Thymus (tissue), 14 donors: ENCODE measurements at places on chromosomes 12 and 14. TPM values are rescaled to one million over a fixed set of nuclear protein-coding genes. Genes with fewer than 3 reads are reported as not detected.

- peaks cover 4% of the 10 kb centered on the region for H3K4me1 ChIP-seq
- no peak overlapping the region for H3K27ac ChIP-seq
- no peaks in the 10 kb centered on the region for H3K27me3 ChIP-seq
- DNase-seq = no peak
These were observed 9.3 kb upstream of the ADSS1 start for GRCh38 chr14:104714681-104715080.

- no peaks in the 10 kb centered on the region for H3K36me3 ChIP-seq
- H3K27ac ChIP-seq = no peak overlapping the region
- no peak overlapping the region for H3K4me3 ChIP-seq
- H3K4me1 ChIP-seq = no peaks in the 10 kb centered on the region
- no peaks in the 10 kb centered on the region for H3K27me3 ChIP-seq
- DNase-seq = no peak
These were observed 602.9 kb downstream of the DIO2 start for GRCh38 chr14:79608446-79608845.

DNA sequence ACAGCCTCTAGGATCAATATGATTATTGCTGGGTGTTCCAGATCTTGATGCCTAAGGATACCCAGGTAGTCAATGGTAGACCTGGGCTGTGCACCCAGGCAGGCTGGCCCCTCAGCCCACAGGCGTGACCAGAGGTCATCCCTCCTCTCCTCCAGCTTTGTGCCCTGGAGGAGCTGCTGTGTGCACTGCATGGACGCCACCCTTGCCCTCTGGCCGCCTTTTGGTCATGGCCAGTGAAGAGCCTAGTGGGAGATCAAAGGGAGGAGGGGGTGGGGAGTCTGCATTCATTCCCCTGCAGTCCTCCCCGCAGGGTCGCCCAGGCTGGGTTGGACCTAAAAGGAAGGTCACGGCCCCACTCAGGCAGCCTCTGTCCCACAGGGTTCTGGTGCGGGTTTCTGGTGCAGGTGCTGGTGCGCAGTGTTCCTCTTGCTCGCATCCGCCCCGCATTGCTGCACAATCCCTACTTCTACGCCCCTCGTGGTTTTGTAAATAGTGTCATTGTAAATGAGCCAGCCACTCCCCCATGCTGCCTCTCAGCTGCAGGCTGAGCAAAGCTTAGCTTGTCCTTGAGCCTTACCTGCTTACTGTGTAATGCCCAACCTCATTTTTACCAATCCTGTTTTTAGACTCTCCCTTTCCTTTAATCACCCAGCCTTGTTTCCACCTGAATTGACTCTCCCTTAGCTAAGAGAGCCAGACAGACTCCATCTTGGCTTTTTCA, 55.3 kb downstream of the PSMA6 start:
- peaks cover 57% of the 10 kb centered on the region for H3K4me1 ChIP-seq
- DNase-seq = peak; percentile 70
- no peak overlapping the region for H3K4me3 ChIP-seq
- peak overlapping the region; percentile 63 for H3K27ac ChIP-seq
- H3K36me3 ChIP-seq = no peaks in the 10 kb centered on the region

DNA sequence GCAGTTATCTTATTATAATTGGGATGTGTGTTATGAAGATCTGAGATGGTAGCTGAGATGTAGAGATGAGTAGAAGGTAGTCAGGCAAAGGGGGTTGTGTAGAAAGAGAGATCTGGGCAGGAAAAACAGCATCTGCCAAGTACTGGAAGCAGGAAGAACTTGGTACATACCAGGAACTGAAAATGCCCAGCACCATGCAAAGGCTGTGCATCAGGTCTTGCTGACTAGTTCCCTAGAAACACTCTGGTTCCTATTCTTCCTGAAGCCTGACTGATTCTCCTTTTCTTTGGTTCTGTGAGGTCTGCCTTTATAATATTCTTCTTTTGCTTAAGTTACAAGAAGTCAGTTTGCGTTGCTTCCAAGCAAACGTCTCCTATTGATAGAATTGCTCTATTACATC, 6.7 kb upstream of the NFATC4 start:
- H3K27ac ChIP-seq = no peak overlapping the region
- no peak overlapping the region for H3K4me3 ChIP-seq
- DNase-seq = no peak
- H3K4me1 ChIP-seq = peaks cover 9% of the 10 kb centered on the region
- peaks cover 8% of the 10 kb centered on the region for H3K27me3 ChIP-seq
- no peaks in the 10 kb centered on the region for H3K36me3 ChIP-seq

DNA sequence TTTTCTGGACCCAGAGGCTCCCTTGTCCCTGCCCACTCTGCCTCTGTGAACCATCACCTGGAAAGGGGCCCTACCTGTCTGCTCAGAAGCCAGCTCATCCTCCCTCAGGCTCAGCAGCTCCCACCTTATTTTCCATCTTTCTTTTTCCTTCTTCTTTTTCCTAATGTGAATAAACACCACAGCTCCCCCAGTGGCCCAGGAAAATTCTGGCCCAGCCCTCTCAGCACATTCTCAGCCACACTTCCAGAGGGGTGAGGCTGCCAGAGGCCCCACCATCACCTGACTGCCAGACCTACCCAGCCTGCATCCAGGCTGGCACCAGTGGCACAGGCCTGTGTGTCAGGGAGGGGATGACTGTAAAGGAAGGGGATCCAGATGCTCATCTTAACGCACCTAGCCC, 23.0 kb downstream of the ZFHX2 start:
- H3K27me3 ChIP-seq = no peaks in the 10 kb centered on the region
- H3K27ac ChIP-seq = no peak overlapping the region
- H3K36me3 ChIP-seq = no peaks in the 10 kb centered on the region

DNA sequence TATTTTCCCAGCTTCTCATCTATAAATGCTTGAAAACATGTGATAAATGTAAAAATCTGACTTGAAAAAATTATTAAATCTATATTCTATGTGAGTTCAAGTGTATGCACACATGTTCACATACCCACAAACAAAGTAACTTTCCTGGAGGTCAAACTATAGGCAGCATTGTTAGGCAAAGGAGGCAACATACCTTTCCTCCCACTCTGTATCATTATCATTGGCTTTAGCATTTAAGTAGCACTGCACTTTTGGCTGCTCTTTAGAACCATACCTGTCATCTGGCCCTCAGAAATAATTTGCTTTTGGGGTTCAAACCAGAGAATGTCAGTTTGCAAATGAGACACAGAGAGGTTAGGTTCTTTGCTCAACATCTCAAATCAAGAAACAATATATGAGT, 102.4 kb upstream of the CCDC196 start:
- H3K36me3 ChIP-seq = no peaks in the 10 kb centered on the region
- H3K4me1 ChIP-seq = no peaks in the 10 kb centered on the region
- H3K27ac ChIP-seq = no peak overlapping the region
- H3K27me3 ChIP-seq = no peaks in the 10 kb centered on the region

DNA sequence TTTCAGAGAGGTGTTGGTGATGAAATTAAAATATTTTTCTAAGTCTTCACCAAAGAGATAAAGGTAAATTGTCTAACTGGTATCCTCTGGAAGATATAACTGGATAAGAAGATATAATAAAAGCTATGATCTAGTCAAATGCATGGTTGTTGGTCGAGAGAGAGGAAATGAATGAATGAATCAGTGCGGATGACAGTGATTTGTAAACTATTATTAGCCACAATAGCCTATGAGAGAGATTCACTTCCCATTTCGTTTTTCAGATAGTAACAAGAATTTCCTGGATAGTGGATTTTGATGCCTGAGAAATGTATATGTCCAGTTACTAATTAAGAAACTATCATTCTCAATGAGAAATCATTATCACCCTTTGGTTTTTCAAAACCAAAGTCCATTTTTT, 63.1 kb downstream of the HEATR5A start:
- H3K4me1 ChIP-seq = no peaks in the 10 kb centered on the region
- H3K36me3 ChIP-seq = no peaks in the 10 kb centered on the region
- no peak overlapping the region for H3K27ac ChIP-seq

GRCh38 chr12:121130866-121131373, 1.8 kb upstream of the P2RX7 start:
- no peak overlapping the region for H3K4me3 ChIP-seq
- no peaks in the 10 kb centered on the region for H3K36me3 ChIP-seq
- peaks cover 33% of the 10 kb centered on the region for H3K4me1 ChIP-seq
- no peak overlapping the region for H3K27ac ChIP-seq

- no peak overlapping the region for H3K4me3 ChIP-seq
- peaks cover 7% of the 10 kb centered on the region for H3K4me1 ChIP-seq
- H3K36me3 ChIP-seq = no peaks in the 10 kb centered on the region
- no peak overlapping the region for H3K27ac ChIP-seq
- no peak for DNase-seq
- no peaks in the 10 kb centered on the region for H3K27me3 ChIP-seq
These were observed 30.7 kb upstream of the MAP1LC3B2 start for GRCh38 chr12:116528498-116528897.

DNA sequence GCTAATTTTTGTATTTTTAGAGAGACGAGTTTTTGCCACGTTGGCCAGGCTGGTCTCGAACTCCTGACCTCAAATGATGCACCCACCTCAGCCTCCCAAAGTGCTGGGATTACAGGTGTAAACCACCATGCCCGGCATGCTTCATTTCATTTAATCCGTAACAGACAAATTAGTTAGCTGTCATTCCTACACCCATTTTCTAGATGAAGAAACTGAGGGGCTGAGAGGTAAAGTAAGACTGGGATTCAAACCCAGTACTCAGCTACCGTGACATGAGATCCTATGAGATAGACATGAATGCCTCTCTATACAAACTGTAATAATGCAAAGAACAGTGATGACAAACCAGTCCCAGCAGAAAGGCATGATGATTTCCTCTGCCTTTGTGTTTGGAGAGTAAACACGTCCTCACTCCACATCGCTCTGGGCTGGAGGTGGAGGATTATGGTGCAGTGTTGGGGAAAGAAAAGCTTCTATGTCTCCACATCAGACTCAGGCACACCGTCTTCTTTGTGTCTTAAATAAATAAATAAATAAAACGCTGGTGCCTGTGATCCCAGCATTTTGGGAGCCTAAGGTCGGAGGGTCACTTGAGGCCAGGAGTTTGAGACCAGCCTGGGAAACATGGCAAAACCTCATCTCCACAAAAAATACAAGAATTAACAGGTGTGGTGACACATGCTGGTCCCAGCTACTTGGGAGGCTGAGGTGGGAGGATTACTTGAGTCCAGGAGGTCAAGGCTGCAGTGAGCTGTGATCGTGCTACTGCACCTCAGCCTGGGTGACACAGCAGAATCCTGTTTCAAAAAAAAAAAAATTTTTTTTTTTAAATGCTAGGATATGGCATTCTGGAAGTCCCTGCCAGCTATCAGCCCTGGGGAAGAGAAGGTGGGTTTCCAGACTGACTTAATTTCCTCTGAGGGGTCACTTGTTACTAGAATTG, 10.5 kb downstream of the VSX2 start:
- peaks cover 2% of the 10 kb centered on the region for H3K4me1 ChIP-seq
- no peak for DNase-seq
- no peak overlapping the region for H3K4me3 ChIP-seq
- peaks cover 15% of the 10 kb centered on the region for H3K27me3 ChIP-seq

DNA sequence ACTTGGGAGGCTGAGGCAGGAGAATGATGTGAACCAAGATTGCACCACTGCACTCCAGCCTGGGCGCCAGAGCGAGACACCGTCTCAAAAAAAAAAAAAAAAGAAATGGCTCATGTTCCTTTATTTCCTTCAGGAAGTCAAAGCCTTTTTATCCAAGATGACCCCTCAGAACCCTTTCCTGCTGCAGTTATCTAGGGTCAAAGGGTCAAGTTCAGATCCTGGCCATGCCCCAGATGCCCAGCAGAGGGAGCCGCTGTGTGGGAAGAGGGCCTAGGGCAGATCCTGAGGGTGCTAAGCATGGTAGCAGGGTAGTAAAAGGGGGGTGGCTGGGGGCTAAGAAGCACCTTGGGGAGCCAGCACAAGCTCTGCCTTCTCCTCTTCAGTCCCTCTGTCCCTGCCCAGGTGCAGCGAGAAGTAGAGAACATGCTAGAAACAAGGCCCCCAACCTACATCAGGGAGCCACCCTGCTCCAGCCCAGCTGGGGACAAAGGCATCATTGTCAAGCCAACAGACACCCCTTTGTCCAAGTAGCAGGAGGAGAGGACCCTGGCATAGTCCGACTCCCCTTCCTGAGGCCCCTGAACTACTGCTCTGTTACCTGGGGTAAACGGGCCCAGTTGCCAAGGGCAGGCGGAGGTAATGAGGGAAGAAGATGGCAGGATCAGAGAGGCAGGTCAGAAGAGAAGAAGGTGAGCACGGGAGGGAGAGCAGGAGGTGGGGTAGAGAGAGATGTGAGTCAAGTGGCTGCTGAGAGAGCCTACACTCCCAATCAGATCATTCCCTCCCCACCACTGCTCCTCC, 6.5 kb downstream of the NFE2 start:
- H3K27ac ChIP-seq = no peak overlapping the region
- H3K27me3 ChIP-seq = peaks cover 6% of the 10 kb centered on the region
- H3K36me3 ChIP-seq = peaks cover 8% of the 10 kb centered on the region

- no peaks in the 10 kb centered on the region for H3K27me3 ChIP-seq
- DNase-seq = no peak
- no peaks in the 10 kb centered on the region for H3K36me3 ChIP-seq
- no peak overlapping the region for H3K4me3 ChIP-seq
These were observed 59.4 kb downstream of the SDR9C7 start for GRCh38 chr12:56874821-56875220.

DNA sequence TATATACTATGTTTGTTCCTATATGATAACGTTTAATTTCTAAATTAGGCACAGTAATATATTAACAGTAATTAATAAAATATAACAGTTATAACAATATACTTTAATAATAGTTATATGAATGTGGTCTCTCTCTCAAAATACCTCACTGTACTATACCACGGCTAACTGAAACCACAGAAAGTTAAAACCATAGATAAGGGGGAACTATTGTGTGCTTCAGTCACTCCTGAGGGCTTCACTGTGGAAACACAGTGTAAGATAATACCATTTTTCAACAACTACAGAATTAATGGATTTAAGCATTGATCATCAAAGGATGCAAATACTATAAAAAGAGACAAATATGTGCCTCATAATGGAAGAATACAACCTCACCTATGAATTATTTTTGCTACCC, 266.4 kb upstream of the RGS6 start:
- no peak overlapping the region for H3K4me3 ChIP-seq
- no peak for DNase-seq
- no peaks in the 10 kb centered on the region for H3K27me3 ChIP-seq
- no peak overlapping the region for H3K27ac ChIP-seq
- H3K36me3 ChIP-seq = peaks cover 13% of the 10 kb centered on the region

- no peak for DNase-seq
- no peaks in the 10 kb centered on the region for H3K27me3 ChIP-seq
- no peak overlapping the region for H3K27ac ChIP-seq
These were observed 128.9 kb upstream of the RTL1 start for GRCh38 chr14:101032433-101032832.

GRCh38 chr12:10673659-10674384, at the start of gene STYK1:
STYK1 (minus strand) TSS chr12:10674052; CDS start chr12:10634618, 39,434 bp downstream.
- peaks cover 6% of the 10 kb centered on the region for H3K4me1 ChIP-seq
- H3K36me3 ChIP-seq = no peaks in the 10 kb centered on the region
- H3K4me3 ChIP-seq = peak within 1 kb of the TSS; percentile 22
- H3K27me3 ChIP-seq = peaks cover 2% of the 10 kb centered on the region

GRCh38 chr14:92493024-92493423, 20.6 kb upstream of the RIN3 start:
- H3K27me3 ChIP-seq = no peaks in the 10 kb centered on the region
- no peaks in the 10 kb centered on the region for H3K36me3 ChIP-seq
- no peak for DNase-seq

- H3K4me3 ChIP-seq = peak overlapping the region; percentile 61
- DNase-seq = no peak
These were observed 703 bp downstream of the NOVA1 start for GRCh38 chr14:26597071-26597588.

The ANKRD33 gene
- not detected for total RNA-seq

The DHH gene
- 0.09 TPM for total RNA-seq

The KTN1 gene
- 102 TPM for total RNA-seq

The NGB gene
- total RNA-seq = 0.14 TPM

The TMEM30B gene
- 3.1 TPM for total RNA-seq

The GRIP1 gene
- 3.9 TPM for total RNA-seq
